DMS153 (cell line): ENCODE measurements at places on chromosomes 11 and 22.

- DNase-seq, result no peak
Measured at GRCh38 chr11:119337581-119338317, 2.9 kb downstream of the C1QTNF5 start.

- DNase-seq, result no peak
Measured at GRCh38 chr22:19578180-19579004, 54.2 kb upstream of the CLDN5 start.

DNA sequence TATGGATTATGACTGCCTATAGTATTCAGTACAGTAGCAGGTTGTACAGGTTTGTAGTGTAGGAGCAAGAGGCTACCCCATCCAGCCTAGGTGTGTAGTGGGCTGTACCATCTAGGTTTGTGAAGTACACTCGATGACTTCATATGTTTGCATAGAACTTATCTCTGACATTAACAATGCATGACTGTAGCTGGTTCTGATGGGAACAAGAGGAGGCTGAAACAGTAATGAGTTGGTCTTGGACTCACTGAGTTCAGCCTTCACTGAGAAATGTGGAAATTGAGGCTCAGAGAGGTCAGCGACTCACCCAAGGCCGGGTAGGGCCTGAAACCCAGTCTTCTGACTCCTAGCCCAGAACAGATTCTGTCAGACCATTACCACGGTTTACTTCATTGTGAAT is 13.0 kb downstream of the MYO7A start:
- peak; percentile 89 for DNase-seq

DNA sequence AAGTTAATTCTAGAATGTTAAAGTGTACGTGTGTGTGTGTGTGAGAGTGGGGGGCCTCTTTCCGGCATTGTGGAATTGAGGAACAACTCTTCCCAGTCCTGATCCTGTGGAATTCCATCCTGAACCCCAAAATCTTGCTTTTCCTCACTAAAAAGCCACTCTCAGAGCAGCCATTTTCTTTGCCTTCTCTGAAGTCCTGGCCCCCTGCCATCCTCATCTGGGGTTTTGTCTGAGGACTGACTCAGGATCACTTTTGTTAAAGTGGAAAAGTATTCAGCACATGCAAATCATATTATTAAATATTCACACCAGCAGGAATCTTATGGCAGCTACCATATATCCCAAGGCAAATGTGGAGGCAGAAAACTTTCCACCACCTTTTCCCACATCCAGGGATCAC is 3.8 kb downstream of the SCN4B start:
- no peak for DNase-seq

- no peak for DNase-seq
Measured at GRCh38 chr22:30829901-30830550, 135.4 kb downstream of the OSBP2 start.

GRCh38 chr11:44899959-44900358 is 50.7 kb downstream of the TP53I11 start:
- DNase-seq, result no peak

GRCh38 chr11:8352103-8352875 is 88.6 kb upstream of the LMO1 start:
- DNase-seq, result no peak

DNA sequence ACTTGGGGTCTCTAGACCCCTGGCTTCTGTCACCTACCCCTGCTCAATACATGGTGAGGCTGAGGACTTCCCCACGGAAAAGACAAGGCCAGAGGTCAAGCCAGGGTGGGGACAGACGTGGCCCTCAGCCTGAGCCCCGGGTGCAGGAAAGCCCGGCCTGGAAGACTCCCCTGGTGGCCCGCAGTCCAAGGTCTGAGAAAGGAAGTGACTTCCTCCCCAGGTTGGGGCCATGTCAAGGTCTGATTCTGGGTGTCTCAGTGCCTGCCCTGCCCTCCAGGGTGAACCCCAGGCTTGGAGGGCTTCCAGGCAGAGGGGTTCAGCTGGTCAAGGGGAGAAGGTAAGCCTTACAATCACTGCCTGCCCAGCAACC is 3.9 kb downstream of the CTSD start:
- DNase-seq, result no peak

DNA sequence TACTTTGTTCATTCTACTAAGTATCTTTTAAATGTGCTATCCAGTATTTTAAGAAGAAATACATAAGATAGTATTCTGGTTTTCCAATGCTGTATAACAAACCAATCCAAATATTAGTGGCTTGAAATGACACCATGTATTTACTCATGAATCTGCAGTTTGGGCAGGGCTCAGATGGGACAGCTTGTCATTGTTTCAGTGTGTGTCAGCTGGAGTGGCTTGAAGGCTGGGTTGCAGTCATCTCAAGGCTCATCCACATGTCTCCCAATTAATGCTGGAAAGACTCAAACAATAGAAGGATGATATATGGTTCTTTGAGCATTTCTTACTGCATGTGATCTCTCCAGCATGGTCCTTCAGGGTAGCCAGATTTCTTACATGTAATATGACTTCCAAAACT is 146.2 kb downstream of the ARHGAP42 start:
- no peak for DNase-seq

- DNase-seq, result no peak
Measured at GRCh38 chr11:456533-456932, 6.5 kb downstream of the PTDSS2 start.

- DNase-seq, result no peak
Measured at GRCh38 chr11:8038811-8039529, 42.0 kb upstream of the TUB start.

- no peak for DNase-seq
Measured at GRCh38 chr11:93689240-93689639, 27.8 kb downstream of the CEP295 start.

- DNase-seq, result no peak
Measured at GRCh38 chr11:33557201-33557600, 143.4 kb downstream of the C11orf91 start.

DNA sequence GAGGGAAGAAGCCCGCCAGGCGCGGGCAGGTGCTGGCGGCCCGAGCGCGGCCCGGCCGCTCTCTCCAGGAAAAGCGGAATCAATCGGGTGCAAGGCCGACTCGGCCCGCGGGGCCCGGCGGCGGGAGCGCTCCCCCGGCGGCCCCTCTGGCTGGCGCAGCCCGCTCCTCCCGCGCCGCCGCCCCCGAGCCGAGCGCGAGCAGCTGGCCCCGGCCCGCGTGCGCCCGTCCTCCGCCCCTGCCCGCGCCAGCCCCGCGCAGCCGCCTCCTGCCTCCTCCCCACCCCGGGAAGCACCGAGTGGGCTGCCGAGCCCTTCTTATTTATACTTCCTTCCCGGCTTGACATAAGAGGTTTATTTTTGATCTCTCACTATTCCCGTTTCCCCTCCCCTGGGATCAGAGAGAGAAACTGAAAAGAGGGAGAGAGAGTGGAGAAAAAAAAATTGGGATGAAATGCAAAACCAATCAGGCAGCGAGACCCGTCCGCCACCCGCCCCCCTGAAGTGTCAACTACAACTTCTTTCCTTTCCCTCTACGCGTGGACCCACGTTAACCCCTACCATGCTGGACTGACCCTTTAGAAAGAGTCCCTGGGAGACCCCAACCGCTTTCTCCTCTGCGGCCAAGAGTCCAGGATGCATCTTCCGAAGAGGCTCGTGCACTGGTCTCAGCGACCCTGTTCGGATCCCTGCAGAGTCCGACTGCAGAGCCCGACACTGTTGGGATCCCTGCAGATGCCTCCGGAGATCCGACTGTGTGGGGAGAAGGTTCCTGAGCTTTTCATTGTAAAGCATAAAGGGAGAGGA is at the start of gene ADAMTS8:
Gene ADAMTS8, minus strand, starts transcription at position 294 of the 804 bp plus-strand sequence. CDS start 323 bp downstream, outside the sequence.
- no peak for DNase-seq

DNA sequence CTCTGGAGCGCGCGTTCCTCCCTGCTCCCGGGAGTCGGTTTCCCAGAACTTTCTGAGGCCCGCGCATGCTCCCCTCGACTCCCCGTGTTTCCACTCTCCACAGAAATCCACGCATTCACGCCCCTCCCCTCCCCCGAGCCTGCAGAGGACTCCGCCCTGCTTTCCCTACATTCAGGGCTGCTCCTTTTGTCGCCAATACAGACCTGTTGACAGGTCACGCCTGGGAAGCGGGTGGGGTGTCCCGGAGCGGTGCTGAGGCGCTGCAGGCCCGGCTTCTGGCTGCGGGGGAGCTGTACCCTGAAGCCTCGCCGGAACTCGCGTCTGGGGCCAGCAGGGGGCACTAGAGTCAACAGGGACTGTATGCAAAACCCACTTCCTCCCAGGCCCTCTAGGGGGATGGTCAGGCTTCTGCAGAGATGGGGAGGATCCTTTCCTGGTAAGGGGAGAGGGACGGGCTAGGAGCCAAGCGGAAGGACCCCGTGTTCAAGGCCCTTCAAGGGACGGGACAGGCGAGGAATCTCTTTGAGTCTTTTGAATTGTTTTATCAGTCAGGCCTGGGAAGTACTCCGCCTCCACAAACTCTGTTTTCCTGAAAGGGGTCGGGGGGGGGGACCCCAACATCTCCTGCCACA is at the start of gene PRAME:
Gene PRAME, minus strand, starts transcription at position 294 of the 632 bp plus-strand sequence. CDS start 2,433 bp downstream, outside the sequence.
- peak; percentile 91 for DNase-seq

DNA sequence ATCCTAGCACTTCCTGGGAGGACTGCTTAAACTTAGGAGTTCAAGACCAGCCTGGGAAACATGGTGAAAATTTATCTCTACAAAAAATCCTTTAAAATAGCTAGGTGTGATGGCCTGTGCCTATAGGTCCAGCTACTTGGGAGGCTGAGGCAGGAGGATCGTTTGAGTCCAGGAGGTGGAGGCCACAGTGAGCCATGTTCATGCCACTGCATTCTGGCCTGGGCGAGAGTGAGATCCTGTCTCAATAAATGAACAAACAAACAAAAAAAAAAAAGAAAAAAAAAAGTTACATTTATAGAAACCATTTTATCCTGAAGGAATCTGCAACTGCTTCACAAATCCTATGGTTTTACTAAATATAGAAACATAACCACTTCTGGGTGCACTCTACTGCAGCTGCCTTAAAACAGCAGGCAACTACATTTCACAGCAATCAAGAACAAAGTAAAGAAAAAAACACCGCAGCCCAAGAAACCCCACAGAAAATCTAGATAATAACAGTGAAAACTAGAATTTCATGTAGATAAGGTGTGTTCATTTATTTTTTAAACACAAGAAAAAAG is 75.9 kb upstream of the GAB2 start:
- DNase-seq, result no peak

- no peak for DNase-seq
Measured at GRCh38 chr22:17549183-17549582, 14.1 kb upstream of the SLC25A18 start.

DNA sequence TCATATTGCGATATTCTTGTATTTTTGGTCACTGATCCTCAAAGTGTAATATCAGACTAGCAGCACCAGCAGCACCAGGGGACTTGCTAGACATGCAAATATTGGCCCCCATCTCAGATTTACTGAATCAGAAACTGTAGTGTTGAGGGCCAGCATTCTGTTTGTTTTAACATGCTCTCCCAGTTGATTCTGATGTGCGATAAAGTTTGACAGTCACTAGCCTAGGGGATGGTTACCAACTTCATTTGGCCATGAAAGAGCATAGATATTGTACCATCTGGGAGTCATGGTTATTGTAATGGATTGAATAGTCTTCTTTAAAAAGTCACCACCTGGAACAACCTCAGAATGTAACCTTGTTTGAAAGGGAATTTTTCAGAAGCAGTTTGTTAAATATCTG is 1090.4 kb upstream of the RAG2 start:
- no peak for DNase-seq

- no peak for DNase-seq
Measured at GRCh38 chr11:73402834-73403185, 26.6 kb downstream of the RELT start.

- DNase-seq, result no peak
Measured at GRCh38 chr11:57203359-57203758, 21.6 kb downstream of the LRRC55 start.

GRCh38 chr11:103773537-103773936 is 262.9 kb upstream of the DDI1 start:
- DNase-seq, result no peak

DNA sequence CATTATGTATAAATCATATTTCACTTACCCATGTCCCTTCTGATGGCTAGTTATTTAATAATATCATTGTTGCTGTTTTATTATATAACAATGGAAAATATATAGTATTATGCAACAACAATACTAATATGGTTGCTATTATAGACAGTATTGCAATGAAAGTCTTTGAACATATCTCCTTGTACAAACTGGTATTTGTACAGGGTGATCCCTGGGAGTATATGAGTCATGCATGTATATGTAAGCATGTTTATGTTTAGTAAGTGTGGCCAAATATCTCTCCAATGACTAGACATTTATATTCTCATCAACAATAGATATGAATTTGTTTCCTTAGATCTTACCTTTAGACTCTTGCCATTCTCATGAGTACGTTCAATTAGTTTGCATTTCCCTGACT is 55.9 kb downstream of the KCNC1 start:
- DNase-seq, result no peak

- no peak for DNase-seq
Measured at GRCh38 chr11:112637076-112637475, 324.1 kb upstream of the NCAM1 start.

GRCh38 chr11:129700701-129701100 is 114.9 kb upstream of the TMEM45B start:
- no peak for DNase-seq

DNA sequence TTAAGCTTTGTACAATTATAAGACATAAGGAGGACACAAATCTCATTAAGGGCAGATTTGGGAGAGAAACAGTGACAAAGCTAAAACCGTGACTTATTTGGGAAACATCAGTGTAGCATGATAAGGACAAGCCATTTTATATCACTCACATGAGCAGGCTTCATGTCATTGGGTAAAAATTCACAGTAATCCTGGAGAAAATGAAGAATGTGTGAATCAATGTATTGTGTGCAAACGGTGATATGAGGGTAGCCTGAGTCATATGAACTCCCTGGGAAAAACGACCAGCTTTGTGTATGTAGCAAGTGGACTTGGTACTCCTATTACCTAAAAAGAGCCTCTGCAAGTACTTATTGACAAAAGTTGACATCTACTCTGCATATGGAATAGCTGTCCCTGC is 6.0 kb upstream of the TRIM34 start:
- no peak for DNase-seq

DNA sequence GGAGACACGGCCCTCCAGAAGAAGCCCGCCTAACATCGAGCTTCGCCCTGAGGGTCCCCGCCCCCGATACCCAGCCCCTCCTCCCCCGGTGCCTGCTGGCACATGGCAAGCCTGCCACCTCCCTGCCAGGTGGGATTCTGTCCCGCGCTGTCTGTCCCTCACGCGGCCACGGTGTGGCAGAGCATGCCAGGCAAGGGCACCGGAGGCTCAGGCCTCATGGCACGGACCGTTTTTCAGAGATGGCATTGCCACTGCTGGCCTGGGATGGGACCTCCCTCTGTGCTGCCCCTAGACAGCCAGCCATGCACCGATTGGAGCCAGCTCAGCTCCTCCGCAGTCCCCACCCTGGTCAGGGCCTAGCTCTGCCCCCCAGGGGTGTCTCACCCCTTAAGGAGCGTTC is 19.4 kb downstream of the MRPL23 start:
- DNase-seq, result no peak

- no peak for DNase-seq
Measured at GRCh38 chr22:22579869-22580604, 21.0 kb upstream of the PRAME start.

- peak; percentile 20 for DNase-seq
Measured at GRCh38 chr22:50112151-50113118, 22.6 kb downstream of the MOV10L1 start.

DNA sequence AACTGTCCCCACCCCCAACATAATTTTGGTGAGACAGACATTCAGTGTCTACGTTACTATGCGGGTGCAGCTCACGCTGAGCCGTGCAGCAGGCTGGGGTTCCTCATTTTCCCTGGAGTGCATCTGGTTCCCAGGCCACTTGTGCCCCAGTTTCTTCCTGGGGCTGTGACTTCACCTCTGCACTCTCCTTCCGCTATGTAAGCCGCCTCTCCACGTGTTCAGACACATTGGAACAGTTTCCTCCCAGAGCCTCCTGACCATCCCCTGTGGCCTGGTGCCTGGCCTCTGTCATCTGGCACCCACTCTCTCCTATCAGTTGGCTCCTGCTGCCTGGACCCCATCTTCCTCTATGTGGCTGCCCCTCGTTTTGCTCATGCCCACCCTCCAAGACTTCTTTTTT is 46.2 kb upstream of the A4GALT start:
- DNase-seq, result no peak
